Cerebellar nuclear complex (tissue), 1 donor: ENCODE measurements at places on chromosomes 1 and 21.

- DNase-seq, result no peak
These were observed 138.2 kb downstream of the ZNF326 start for GRCh38 chr1:90133133-90133532.

DNA sequence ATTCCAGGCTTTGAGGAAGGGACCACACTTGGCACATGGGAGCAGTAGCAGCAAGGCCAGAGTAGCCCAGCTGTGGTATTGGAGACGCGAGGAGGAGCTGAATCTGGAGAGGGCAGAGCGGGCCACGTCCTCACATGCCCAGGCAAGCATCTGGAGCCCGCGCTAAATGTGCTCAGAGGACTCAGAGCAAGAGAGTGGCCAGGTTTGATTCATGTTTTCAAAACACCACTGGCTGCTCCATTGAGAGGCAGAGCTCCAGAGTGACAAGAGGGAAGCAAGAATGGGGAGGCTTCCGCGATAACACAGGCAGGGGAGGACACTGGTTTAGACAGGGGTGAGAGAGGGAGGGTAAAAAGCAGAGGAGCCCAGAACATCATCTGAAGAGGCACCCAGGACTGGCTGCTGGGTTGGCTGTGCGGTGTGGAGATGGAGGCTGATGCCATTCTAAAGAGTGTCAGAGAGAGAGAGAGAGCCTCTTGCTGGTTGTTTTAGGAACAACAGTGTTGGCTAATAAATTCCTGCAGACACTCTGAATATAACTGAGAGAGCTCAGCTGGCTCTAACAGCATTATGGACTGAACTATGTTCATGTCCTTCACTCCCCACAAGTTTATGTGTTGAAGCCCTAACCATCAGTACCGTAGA, 32.3 kb downstream of the RCAN1 start:
- no peak for DNase-seq

DNA sequence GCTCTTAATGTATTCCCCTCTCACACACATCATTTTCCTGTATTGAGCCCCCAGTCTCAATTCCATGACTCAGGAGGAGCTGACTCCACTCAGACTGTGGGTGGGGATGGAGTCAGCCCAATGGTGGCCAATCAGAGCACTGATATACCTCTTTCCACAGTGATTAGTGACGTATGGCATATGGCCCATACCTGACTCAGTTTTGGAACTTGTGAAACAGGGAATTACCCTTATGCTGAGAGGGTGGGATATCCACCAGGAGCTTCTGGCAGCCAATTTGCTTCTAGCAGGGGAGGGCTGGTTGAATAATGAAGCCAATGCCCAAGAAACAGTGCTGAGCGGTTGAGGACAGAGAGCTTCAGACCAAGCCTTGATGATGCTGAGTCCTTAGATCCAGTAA, 86.4 kb upstream of the SPATA6 start:
- DNase-seq, result no peak

- no peak for DNase-seq
These were observed 6.7 kb upstream of the VSIG8 start for GRCh38 chr1:159869173-159869572.

GRCh38 chr1:229886636-229887035, 180.4 kb upstream of the GALNT2 start:
- DNase-seq, result no peak

GRCh38 chr1:109466452-109467300, at the start of gene SYPL2:
Gene SYPL2 (plus strand): TSS chr1:109466546. CDS start chr1:109466844, 298 bp downstream.
- DNase-seq, result no peak

DNA sequence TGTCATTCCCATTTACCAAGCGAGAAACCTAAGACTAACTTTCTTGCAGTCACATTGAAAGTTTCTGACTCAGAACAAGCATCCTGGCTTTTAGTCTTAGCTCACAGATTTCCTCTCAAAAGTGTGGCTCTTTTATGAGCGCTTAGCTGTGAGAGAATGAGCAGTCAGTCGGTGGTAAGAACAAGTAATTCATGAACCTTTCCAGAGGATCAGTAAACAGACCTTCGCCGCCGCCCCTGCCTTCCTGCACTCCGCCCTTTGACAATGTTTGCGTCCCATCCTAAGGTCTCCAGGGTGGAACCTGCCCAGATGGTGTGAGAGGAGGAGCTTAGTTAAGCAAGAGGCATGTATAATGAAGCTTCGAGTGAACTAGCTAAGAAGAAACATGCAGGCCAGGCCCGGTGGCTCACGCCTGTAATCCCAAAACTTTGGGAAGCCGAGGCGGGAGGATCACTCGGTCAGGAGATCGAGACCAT, 142.4 kb downstream of the GLUL start:
- DNase-seq, result no peak
